ENCODE measurements at places on chromosomes 4 and X.

DNA sequence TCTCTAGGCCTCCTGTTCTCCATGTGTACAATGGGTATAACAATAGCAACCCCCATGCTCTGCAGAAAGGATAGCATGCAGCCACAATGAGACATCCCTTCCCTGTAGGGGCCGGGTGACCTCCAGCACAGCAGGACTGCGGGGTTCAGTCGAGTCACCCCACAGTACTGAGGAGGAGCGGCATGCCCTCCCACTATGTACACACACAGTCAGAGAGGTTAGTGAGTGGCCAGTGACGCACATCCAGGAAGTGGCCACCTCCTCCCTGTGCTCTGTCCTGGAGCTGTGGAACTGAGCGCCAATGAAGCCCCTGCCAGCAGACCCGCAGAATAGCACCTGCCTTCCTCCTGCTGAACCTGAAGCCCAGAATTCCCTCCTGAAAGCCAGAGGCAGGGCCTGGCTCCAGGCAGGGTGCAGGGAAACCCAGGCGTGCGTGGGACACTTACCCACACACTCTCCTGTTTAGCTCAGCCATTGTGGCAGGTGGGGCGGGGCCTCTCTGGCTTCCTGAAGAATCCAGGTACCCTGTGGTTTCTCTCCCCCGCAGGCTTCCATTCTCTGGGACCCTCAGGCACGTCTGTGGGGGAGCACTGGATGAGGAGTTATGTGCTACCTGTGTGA, 50.0 kb downstream of the WFS1 start:
- DNase-seq: no peak

- no peak for DNase-seq
Measured at GRCh38 chrX:38669428-38669827, 108.1 kb downstream of the TSPAN7 start.

GRCh38 chr4:82588771-82589270, 27.0 kb upstream of the TMEM150C start:
- no peak for DNase-seq

DNA sequence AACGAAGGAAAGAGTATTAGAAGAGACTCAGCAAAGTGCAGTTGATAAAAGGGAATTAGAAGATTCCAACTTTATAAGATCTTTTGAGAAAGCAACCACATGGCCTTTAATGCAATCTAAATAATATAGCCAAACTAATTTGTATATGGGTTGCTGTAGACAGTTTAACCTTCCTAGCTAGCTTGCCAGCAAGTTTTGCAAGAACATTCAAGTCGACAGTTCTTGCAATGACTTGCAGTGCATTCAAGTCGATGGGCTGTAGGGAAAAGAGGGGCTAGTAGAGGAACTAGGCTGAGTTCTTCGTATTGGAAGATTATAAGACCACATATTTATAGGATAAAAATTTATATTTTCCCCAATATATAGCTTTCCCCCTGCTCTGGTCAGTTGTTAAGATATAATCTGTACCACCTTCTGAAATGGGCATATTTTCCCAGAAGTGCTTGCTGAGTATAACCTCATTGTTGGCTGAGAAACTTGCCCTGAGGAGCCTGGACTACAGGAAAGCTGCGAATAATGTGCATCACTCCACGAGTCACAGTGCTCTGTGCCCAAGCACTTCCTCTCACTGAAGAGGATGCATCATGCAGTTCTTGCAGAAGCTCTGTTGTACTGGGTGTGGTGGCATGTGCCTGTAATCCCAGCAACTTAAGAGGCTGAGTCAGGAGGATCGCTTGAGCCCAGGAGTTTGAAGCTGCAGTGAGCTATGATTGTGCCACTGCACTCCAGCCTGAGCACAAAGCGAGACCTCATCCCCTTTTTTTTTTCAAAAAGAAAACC, 56.7 kb downstream of the DOCK11 start:
- peak; percentile 8 for DNase-seq

GRCh38 chr4:139484783-139485311, 30.9 kb downstream of the RAB33B start:
- DNase-seq: no peak

DNA sequence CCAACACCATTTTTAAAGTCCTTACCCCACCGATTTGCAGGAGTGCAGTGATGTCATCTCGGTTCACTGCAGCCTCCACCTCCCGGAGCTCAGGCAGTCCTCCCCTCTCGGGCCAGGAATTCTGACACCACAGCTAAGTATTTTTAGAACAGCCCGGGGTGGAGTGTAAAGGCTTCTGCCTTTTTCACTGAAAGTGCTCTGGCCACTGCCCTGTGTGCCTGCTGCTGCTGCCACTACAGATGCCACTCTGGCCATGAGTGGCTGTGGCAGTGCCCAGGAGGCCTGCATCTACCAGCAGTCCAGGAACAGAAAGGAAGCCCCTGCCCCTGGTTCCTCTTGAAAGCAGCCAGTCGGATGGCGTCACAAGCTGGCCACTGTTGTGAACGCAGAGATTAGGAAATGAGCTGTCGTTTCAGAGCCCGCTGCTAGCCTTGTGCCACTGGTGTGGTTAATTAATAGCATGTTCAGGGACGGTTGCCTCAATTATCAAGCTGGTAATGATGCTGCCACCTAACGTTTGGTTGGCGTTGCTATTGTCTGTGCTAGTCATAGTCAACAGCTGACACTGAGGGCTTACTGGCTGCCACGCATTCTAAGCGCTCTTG, 23.6 kb upstream of the TBC1D14 start:
- peak; percentile 23 for DNase-seq

- DNase-seq: no peak
Measured at GRCh38 chrX:40478474-40479065, 102.2 kb upstream of the ATP6AP2 start.

DNA sequence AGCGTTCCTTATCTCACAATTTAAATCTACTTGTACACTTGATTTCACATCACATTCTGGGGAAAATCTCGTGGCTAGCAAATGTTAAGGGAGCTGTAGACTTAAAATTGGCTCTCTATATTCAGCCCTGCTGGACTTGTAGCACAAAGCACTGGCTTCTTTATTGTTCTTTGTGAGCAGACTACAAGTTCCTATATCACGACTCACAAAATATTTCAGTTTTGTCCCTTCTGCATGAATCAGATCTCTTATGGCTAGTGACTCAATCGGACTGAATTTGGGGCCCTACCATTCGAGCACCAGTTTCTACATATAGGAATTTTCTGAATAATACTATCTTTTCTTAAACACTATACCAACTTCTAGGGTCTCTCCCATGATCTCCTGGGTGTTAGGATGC, 390.1 kb downstream of the ADAM29 start:
- DNase-seq: no peak

DNA sequence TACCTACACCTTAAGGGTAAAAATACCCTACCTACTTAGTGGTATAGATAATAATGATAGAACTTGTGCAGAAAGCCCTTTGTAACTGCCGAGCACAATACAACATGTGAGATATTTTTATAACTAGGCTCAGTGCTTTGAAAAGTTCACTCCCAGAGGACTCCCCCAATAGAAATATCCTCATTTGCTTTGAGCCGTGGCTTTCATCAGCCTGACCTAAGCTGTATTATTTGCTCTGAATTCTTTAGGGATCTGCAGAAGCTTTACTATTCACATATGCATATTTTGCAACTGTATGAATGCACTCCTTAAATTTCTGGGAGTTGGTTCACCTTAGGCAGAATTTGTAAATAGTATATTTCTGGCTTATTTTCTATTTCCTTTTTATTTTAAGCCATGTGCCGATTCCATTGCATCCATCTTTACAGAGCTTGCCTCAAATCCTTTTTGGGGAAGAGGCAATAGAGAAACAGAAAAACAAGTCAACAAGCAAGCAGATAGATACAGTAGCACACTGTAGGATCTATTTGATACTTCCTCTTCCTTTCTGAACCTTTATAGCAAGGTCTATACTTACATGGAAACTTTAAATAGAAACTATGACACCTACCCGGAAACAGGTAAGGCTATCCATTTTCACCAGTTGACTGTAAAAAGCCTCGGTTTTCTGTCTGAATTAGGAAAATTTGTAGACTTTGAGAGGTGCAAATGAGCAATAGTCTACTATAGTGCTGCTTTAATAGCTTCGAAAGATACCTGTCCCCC, 242.5 kb upstream of the VCX3A start:
- DNase-seq: no peak

- no peak for DNase-seq
Measured at GRCh38 chr4:89101256-89102161, 9.8 kb upstream of the TIGD2 start.

- no peak for DNase-seq
Measured at GRCh38 chr4:155657985-155658680, 8.5 kb upstream of the GUCY1A1 start.

- no peak for DNase-seq
Measured at GRCh38 chrX:70234355-70234754, at the start of gene AWAT1. AWAT1 (plus strand) TSS chrX:70234655; CDS start chrX:70234696, 41 bp downstream.

DNA sequence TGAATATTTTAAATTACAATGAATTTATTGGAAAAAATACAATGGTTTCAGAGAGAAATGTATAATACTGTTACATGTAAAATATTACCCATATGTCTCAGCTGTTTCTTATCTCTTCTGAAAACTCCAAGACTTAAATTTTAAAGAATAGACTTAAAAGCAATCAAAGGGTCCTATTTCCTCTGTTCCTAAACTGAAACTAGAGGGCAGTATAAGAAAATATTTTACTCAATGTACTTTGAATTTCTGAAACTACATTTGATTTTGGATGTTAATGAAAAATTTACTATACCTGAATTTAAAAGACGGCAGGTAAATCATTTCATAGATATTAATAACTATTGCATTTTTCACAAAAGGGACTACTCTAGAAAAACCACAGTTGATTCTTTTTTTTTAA, 200.2 kb downstream of the LRBA start:
- no peak for DNase-seq

DNA sequence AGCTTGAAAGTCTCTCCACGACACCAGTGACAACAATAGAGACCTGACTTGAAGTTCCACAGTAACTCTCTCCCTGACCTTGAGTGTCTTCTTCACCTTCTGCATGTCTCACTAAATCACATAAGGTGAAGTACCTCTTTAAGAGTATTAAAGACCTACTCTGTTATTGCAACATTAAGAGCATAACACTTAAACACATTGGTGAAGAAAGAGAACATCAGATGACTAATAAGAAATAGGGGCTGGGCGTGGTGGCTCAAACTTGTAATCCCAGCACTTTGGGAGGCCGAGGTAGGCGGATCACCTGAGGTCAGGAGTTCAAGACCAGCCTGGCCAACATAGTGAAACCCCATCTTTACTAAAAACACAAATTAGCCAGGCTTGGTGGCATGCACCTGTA, 33.9 kb upstream of the MAPK10 start:
- DNase-seq: no peak

GRCh38 chr4:156998500-156999174, 27.0 kb upstream of the PDGFC start:
- DNase-seq: no peak

DNA sequence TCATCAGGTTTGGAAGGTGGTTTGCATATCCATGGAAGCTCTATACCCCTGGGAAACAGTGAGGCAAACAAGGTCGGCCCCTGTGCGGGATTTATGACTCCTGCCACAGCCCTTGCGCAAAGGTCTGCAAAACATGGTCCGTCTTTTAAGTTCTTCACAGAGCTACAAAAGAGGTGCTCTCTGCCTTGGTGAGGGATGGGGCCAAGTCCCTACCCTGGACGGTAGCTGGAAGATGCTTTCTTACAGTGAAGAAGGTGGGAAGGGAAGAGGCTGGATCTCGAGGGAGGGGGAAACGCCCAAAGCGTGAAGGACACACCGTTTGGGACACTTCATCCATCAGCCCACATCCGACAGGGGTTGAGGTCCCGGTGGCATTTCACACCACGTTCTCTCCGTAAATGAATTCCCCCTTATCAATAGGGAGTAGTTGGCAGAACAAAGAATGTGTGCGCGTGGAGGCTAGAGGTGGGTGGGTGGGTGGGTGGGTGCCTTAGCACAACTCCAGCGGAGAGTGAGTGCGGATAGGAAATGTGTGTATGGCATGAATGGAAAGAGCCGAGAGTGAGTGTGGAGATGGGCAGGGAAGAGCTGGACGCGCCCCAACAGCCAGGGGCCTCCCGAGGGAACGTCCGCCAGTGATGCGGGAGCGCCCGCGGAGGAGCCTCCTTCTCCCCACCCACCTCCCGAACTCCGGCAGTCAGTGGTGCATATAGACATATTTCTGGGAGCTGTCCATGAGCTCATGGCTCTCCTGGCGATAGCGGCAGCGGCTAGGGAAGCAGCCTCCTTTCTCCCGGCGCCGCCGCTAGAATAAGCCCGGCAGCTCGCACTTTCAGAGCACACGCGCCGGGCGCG, 68.3 kb downstream of the LARP7 start:
- peak; percentile 19 for DNase-seq

GRCh38 chrX:15242899-15243555, 26.9 kb downstream of the ASB9 start:
- DNase-seq: peak; percentile 53

DNA sequence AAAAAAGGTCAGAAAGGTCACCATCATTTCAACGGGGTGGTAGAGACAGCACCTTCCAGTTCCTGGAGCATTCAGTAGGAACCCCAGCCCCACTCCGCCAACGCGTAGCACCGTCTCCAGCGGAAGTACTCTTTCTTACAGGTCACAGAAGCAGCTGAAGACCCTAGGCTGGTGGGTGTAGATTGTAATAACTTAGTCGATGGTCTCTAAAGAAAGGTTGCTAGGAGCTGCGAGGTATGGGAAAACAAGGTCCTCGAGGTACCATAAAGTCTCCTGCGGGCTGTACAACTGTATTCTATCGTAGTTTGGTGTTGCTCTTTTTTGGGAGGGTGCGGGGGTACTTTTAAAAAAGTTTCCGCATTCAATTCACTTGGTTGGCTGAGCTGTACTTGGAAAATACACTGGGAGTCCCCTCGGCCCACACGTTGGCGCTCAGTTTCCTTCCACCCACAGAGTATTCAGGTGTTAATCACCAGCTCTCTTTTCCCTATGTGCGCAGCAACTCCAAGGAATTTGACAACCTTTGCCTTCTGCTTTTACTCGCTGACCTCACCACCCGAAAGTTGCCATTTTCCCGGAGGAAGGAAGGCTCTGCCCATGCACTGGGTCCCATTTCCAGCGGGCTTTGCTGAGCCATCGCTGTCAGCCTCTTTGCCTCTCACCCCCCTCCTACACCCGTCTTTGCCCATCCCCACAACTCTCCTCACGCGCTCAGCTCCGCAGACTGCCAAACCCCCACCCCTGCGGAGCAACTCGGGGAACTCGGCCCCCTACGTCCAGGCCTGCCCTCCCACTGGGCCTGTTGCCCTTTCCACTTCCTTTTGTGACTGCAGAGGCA, 4.8 kb upstream of the SOX3 start:
- DNase-seq: no peak

- DNase-seq: no peak
Measured at GRCh38 chrX:154779261-154779660, 16.6 kb downstream of the DKC1 start.

DNA sequence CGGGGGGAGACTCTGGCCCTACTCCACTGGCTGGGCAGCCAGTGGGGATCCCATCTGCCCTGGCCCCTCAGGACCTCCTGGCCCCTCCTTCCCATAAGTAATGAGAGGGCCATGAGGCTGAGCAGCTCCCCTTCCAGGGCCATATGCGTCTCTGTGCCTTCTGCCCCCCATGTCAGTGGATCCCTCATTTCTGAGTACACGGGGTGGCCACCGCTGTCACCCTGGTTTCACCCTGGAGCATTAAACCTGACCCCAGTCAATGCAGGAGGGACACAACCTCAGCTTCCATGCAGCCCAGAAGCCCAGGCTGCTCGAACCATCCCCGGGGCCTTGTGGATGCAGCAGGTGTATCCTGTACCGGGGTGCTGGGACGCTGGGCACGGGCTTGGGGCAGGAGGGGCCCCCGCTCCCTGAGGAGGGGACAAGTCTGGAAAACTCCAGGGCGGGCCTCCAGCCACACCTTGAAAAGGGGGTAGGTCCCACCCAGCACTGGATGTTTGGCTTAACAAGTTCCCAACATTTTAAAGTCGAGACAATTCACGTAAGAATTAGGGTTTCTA, 24.2 kb downstream of the ATP5ME start:
- DNase-seq: no peak

- no peak for DNase-seq
Measured at GRCh38 chr4:122086338-122087065, 65.6 kb upstream of the BLTP1 start.

All from tibial nerve (tissue), 4 donors.